ENCODE measurements at places on chromosomes 3 and 15.

DNA sequence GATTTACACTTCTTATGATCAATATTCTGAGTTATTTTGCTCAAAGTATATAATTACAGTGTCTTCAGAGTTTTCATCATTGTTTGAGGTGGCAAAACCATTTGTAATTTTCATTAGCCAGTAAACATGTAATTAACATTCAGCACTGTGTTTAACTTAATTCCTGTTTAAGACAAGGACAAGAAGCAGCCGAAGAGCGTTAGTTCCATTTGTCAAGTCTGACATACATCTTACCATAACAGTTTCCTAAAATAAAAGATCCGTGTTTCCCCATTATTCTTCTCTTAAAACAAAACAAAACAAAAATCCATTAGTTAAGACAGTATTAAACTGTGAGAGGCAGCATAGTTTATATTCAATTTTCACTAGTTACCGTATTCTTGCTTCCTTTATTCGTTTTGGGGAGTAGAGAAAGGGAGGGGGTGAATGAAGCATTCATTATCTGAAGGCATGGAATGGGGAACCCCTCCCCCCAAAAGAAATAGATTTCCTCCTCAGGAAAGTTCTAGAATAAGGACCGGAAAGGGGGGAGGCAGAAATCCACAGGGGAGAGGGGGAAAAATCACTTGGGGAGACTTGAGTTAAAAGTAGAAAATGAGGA is 5.5 kb upstream of the NR2F2 start:
- no peak for DNase-seq

- no peak for DNase-seq
Measured at GRCh38 chr3:25465266-25465860, 37.3 kb downstream of the RARB start.

GRCh38 chr3:28826840-28827239 is 454.0 kb upstream of the RBMS3 start:
- DNase-seq = no peak

DNA sequence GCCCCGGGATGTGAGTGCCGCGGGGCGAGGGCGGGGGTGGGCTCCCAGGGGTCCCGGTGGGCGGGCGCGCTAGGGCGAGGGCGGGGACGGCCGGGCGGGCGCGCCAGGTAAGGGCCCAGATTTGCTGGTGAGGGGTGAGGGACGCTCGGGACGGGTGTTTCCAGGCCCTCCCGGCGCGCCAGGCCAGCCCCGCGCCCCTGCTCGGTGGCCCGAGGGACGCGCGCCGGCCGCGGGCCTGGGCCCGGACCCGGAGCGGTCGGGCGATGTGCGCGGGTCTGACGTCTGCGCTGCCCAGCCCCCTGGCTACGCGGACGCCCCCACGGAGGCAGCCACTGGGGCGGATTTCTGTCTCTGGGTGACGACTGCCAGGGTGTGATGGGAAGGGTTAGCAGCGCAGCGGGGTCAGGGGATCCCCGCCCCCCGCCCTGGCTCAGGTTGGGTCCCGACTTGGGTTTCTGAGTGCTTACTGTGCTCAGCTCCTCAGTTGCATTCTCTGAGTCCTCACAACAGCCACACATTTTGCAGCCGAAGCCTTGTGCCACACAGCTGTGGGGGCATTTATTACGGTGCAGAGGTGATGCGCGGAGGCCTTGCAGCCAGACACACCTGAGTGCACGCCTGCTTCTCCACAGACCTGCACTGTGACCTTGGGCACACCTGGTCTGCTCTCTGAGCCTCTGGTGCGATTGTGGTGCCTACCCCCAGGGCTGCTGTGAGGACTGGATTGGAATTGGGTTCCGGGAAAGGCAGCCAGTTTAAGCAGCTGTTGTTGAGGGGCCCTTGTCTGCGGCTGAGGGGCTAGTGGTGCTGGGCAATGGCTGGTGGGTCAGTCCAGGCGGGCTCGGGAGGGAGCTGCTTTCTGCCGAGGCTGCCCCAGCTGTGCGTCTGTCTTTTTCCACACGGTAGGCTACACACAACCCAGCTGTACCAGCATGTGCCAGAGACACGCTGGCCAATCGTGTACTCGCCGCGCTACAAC is 523 bp downstream of the HDAC11 start:
- DNase-seq = no peak

GRCh38 chr3:45807133-45807532 is 10.8 kb upstream of the SLC6A20 start:
- peak; percentile 46 for DNase-seq

- no peak for DNase-seq
Measured at GRCh38 chr15:67495585-67495984, 25.3 kb upstream of the C15orf61 start.

DNA sequence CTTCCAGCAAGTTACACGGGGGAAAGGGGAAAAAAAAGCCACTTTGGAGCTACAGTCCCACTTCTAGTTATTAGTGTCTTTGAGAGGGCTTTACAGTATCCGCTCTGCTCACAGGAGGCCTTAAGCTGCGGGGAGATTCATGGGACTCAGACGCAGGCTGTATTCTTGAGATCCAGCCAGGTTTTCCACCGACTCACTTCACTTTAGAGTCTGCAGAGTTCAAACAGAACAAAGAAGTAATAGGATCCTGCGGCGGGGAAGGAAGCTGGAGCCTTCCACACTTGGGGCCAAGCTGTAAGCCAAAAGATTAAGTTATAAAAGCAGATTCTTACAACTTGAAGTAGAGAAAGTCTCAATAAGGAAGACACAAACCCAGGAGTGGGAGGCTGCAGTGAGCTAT is 60.2 kb upstream of the FAM174B start:
- no peak for DNase-seq

- DNase-seq = peak; percentile 39
Measured at GRCh38 chr3:34260271-34261000, 462.0 kb downstream of the PDCD6IP start.

DNA sequence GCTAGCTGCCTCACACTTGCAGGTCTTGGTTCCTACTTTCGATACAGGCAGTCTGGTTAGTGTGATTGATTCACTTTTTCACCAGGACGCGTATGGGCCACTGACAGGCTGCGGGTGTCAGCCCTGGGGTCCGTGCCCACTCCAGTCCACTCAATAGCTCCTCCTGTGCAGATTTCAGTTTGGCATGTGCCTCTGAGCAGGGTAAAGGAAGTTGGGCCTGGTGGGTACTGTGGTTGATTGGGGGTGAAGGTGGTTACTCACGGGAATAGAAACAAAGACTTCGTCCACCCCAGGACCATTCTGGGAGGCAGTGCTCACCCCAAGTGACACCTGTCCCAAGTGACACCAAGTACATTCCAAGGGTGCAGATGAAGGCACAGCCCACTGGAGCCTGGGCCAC is 62.3 kb downstream of the EPHB1 start:
- DNase-seq = no peak

- no peak for DNase-seq
Measured at GRCh38 chr3:62149962-62150361, 223.4 kb downstream of the FEZF2 start.

- DNase-seq = peak; percentile 10
Measured at GRCh38 chr15:26838742-26839460, 28.0 kb upstream of the GABRA5 start.

- no peak for DNase-seq
Measured at GRCh38 chr15:45084163-45084562, 29.8 kb downstream of the DUOX2 start.

GRCh38 chr3:41200669-41201021 is 1.3 kb downstream of the CTNNB1 start:
- DNase-seq = no peak

- DNase-seq = no peak
Measured at GRCh38 chr3:60386306-60386705, 864.9 kb downstream of the FHIT start.

DNA sequence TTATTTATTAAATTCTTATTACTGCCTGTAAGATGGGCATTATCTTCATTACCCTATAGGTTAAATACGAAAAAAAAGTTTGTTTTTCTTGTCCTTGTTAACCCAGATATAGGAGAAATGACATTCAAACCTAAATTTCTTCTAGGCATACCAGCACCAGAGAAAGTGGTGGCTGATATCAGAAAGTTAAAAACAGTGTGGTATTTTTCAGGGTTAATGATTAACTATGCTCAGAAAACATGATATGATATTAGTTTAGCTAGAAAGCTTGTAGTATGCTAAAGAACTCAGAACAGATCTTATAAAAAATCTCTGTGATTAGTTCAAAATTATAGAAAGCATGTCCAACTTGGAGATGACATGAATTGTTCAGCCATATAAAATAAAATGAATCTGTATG is 630.5 kb upstream of the EPHA6 start:
- no peak for DNase-seq

DNA sequence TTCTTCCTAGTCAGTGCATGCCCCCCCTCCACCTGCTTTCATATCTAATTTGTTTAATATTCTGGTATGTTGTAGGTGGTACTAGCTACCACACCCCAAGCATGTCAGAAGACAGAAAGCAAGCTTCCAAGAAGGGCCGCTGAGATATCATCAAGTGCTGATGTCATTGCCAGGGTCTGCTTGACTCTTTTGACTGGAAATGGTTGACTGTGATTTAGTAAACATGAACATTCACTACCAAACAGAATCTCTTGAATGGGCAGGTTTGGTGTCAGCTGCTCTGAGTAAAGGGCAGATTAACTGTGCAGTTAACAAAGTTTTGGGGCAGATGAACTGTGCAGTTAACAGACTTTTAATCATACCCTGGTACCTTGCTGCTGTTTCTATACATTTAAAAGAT is 244.2 kb upstream of the SATB1 start:
- DNase-seq = no peak

DNA sequence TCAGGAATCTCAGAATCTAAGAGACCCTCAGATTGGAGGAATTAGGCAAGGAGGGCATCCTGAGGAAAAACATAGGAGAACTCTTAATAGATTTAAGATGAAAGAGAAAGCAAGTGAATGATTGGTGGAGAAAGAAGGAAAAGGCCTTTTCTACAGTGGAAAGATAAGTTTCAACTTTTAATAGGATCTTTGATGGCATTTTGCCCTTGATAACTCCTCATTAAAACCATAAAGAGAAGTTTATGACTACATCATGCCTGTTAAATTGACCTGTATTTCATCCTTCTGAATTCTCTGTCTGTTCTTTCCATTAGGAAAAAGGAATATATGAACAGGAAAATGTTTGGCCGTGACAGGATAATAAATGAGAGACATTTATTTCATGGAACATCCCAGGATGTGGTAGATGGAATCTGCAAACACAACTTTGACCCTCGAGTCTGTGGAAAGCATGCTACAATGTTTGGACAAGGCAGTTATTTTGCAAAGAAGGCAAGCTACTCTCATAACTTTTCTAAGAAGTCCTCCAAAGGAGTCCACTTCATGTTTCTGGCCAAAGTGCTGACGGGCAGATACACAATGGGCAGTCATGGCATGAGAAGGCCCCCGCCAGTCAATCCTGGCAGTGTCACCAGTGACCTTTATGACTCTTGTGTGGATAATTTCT is 30.1 kb downstream of the TIPARP start:
- no peak for DNase-seq

GRCh38 chr15:95018888-95019545 is 787.7 kb downstream of the MCTP2 start:
- no peak for DNase-seq

DNA sequence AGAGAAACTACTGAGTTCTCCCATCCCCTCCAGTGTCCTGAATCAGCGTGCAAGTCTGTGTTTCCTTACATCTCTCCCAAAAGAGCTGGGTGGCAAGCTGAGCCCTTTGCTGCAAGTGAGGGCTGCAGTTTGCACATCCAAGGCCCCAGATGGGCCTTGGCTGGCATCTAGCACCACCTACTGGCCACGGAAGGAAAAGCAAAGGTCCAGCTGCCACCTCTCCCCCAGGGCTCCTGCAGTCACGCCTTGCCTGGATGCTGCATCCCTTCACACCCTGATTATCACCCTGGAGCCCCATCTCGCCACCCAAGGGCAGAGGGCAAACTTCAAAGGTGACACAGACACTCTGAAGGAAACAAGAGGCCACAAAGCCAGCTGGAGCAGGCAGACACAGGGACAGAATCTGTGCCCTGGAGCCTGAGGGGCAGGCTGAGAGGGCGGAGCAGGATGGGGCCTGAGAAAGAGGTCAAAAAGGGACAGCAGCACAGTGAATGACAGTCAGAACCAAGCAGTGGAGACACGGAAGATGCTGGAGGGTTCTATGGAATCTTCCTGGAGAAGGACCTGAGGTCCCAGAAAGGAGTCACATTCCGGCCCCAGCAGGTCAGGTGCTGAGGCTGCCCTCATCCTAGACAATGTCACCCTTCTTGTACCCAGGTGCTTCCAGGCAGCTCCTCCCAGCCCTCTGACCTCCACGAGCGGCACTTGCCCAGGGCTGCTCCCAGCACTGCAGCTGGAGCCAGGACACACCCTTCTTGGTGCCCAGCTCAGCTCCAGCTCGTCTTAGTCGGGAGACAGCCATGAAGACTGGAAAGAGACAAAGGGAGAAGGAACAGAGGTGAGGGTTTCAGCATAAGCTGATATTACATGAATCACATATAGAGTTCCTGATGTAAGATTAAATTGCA is 18.3 kb upstream of the NTRK3 start:
- DNase-seq = no peak

- DNase-seq = no peak
Measured at GRCh38 chr3:21913791-21914190, 162.8 kb upstream of the ZNF385D start.

GRCh38 chr3:107674371-107674770 is 151.6 kb downstream of the BBX start:
- DNase-seq = no peak

- DNase-seq = no peak
Measured at GRCh38 chr15:83561661-83562060, 92.3 kb upstream of the ADAMTSL3 start.

- no peak for DNase-seq
Measured at GRCh38 chr3:187049462-187050101, 89.7 kb downstream of the RPL39L start.

DNA sequence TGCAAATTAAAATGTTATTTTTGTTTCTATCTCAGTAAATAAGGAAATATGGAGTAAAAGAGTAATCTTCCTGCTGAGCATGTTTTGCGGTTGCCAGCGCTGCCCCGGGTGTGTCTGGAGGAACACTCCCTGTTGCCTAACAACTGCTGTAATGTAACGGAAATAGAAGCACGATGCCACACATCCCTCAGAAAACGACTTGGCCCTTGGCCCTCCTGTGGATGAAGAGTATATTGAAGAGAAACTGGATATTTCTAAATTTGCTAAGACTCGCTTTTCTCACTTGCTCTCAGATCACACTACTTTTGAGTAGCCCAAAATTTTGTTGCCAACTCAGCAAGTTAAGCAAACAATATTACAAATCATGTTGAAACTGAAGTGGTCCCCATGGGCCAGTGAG is 18.9 kb downstream of the CX3CR1 start:
- DNase-seq = no peak

DNA sequence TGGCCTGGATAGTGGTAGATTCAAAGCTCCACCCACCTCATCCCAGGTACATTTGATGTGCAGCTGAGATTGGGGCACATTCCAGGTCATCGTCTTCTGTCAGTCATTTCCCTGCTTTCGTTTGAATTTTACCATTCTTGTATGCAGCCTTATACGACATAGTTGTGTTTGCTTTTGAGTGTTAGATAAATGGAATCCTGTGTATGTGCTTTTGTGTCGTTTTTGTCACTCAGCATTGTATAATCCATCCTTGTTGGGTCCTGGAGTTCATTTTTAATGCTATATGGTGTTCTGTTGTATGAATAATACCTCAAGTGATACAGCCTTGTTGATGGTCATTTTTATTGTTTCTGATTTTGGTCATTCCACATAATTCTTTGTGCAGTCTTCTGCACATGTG is 7.3 kb downstream of the RCCD1 start:
- DNase-seq = no peak

All from NCI-H2029 (cell line).